ENCODE measurements at places on chromosomes 3 and 15. TPM values are rescaled to one million over a fixed set of nuclear protein-coding genes. Genes with fewer than 3 reads are reported as not detected.

HRH1 gene
- 7.5 TPM for total RNA-seq

FETUB gene
- total RNA-seq, result not detected

DNA sequence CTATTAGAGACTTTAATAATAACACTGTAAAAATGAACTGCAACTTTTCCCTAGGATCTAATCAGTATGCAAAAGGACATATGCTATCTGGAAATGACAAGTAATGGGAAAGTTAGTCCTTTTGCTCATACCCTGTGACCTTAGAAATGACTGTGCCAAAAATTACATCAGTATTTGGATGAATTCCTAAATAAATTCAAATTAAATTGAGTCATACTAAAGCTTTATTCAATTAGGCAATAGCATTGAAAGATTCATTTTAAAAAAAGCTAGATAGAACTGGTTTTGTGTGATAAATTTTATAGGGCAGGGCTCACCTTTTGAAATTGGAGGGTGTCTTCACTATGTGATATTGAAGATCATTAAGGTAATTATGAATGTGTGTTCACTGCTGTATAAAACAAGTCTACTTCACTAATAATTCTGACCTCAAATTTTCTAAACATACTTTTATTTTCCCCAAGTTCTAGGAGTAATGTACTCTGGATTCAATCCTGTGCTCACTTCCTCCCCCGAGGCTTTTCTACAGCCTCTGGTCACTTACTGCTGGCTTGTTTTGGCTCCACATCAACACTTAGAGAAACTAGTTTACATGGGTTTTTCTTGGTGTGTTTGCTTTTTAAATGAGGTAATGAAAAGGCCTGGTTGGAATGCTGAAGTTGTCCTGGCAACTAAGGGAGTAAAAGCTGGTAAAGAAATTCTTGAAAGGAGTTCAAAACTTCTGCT is 44.4 kb upstream of the SPTSSB start:
- peak overlapping the region; percentile 27 for H3K4me3 ChIP-seq
- H3K27ac ChIP-seq, result peak overlapping the region; percentile 98
- peak; percentile 97 for DNase-seq
- peaks cover 74% of the 10 kb centered on the region for H3K4me1 ChIP-seq

UBE2E1 gene
- total RNA-seq, result 117 TPM

ANKRD63 gene
- total RNA-seq, result 1.4 TPM
